Renal cortical epithelial cell (primary cell): ENCODE measurements at places on chromosomes 12 and 14.

- no peak for DNase-seq
These were observed 45.9 kb downstream of the CHST11 start for GRCh38 chr12:104502638-104503037.

GRCh38 chr12:92063641-92064040 lies 82.0 kb downstream of the BTG1 start:
- DNase-seq = no peak

DNA sequence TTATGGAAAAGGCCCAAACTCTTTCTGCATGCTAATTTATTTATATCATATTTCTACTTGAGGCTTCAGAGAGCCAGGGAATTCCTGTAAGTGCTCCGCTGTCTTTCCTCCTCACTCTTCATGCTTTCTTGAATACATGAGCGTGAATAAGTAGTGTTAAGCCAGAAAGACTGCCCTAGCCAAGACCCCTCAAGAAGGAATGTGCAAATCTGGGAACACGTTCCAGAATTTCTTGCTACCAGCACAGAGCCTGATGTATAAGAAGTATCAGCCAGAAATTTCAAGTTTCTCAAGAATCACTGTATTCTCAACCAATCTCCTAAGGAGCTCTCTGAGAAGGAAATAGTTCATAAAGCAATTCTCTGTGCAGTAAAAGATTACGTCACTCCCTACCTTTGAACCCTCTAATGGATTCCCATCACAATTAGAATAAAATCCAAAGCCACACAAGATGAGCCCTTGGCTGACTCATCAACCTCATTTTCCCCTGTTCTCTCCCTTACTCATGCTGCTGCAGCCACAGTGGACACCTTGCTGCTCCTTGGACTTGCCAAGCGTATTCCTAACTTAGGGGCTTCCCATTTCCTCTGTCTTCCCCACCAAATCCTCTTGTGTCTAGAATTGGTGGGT lies 6.9 kb upstream of the TSPAN8 start:
- DNase-seq = peak; percentile 97

DNA sequence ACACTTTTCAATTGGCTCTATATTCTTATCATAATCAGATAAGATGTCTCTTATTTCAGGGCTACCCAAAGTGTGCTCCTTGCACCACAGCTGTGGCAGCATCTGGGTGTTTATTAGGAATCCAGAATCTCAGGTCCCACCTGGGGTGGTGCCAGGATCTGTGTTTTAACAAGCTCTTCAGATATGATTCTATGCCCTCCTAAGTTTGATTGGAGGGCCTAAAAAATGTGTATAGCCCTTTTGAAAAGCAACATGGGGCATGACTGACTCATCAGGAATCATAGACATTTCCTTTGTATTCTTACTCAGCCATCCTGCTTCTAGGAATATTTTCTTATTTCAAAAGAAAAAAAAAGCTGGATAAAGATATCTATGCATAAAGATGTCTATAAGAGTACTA lies 103.1 kb downstream of the HELB start:
- no peak for DNase-seq

DNA sequence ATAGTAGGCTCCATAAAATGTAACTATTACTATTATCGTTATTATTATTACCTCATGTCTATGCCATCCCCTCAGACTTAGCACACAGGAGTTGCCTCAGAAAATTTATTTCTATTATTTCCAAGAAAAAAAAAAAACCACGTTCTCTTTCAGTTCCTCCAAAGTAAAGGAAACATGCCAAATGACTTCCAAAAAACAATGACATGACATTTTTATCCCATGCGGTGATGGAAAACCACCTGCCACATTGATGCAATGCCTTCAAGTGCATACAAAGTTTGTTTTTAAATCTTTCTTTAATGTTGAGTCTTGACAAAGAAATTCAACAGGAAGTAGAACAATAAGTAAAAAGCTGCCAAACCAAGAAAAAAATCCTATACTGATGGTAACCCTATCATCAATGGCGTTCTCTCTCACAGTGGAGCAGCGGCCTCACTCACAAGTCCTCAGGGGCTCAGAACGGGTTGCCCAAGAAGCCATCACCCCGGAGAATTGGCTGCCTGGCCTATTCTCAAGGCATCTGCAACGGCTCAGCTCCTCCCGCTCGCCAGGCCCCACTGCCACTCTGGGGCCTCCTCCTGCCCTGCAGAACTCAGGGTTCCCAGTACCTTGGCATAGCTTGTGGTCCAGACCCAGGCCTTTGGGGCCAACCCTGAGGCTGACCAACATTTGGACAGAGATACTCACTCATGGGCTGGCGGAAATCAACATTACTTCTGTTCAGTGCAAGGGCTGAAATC lies 51.9 kb downstream of the SERPINA3 start:
- no peak for DNase-seq

DNA sequence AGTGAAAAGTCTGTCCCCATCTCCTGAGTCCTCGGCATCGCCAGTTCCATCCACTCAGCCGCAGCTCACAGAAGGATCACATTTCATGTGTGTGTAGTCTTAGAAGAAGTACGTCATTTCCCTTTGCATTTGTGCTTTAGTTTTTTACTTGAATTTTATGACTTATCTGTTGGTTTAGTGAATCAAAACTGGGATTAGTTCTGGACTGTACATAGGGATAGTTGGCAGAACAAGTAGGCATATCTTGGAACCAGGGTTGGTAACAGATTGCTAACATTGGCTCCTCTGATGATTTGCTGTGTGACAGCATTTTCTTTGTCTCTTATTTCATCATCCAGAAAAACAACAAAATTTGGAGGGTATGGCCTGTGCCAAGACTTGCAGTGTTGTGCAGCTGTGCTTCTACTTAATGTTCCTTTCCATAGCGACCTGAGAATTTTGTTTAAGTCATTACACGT lies 69.6 kb upstream of the AEBP2 start:
- no peak for DNase-seq

DNA sequence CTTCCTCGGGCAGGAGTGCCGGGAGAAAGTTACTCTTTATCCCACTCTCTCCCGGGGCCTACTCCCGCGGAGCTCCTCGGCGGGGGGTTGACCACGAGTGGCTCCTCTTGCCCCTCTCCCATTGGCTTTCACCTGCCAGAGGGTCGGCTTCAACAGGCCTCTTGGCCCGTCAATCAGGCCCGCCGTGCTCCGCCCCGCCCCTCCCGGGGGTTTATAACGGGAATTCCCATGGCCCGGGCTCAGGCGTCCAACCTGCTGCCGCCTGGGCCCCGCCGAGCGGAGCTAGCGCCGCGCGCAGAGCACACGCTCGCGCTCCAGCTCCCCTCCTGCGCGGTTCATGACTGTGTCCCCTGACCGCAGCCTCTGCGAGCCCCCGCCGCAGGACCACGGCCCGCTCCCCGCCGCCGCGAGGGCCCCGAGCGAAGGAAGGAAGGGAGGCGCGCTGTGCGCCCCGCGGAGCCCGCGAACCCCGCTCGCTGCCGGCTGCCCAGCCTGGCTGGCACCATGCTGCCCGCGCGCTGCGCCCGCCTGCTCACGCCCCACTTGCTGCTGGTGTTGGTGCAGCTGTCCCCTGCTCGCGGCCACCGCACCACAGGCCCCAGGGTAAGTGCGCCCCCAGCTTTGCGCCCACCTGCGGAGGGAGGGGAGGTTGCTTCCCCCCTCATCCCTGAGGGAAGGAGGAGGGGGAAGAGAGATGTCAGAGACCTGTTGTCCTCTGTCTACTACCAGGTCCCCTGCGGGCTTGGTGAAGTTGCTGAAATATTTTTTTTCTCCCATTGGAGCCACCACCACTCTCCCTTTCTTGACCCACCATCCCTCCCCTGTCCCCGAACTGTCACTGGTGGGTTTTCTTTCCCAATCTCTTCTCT lies at the start of gene SMOC1:
SMOC1 (plus strand) TSS at position 242 of the 869 bp plus-strand sequence; CDS start at position 505, 263 bp downstream.
- DNase-seq = peak; percentile 17

DNA sequence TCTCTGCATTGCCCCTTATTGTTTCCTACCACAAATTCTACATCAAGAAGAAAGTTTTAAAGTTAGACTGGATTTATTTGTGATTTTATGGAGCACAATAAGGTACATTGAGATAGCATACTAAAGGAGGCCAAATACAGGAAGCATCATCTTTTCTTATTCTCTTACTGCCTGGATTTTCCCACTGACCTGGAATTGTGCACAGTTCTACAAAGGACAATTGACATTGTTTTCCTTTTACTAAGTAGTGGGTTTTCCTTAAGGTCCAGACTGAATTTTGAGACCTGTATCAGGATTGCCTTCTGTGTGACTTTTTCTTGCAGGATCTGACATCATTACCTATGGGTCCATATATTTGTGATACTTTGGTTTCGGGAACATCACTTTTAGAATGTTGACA lies 18.8 kb upstream of the ZNF140 start:
- no peak for DNase-seq

- DNase-seq = peak; percentile 51
These were observed 50.7 kb downstream of the A2M start for GRCh38 chr12:9064815-9065606.

DNA sequence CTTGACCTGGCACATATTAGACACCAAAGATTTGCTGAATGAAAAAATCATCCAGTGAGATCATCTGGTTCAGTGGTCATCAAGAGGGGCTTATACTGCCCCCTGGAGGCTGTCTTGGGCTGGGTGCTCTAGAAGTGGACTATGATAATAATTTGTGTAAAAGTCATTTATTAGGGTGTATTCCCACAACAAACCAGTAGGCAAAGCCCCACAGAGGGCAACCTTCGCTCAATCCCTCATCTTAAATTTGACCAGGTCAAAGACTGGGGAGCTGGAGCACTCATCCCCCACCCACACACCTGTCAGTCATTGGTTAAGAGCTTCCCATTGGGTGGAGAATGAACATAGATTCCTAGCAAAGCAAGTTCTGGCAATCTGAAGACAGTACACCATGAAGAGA lies 20.0 kb upstream of the FICD start:
- DNase-seq = peak; percentile 7

GRCh38 chr12:12812618-12813119 lies 477 bp upstream of the DDX47 start:
- no peak for DNase-seq

DNA sequence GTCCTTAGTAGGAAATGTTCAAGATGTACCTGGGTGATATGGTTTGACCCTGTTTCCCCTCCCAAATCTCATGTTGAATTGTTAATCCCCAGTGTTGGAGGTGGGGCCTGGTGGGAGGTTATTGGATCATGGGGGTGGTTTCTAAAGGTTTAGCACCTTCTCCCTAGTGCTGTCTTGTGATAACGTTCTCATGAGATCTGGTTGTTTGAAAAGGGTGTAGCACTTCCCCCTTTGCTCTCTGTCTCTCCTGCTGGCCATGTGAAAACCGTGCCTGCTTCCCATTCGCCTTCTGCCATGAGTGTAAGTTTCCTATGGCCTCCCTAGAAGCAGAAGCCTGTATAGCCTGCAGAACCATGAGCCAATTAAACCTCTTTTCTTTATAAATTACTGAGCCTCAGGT lies 353.0 kb upstream of the SFSWAP start:
- no peak for DNase-seq

GRCh38 chr14:23308721-23309445 lies 2.2 kb downstream of the BCL2L2 start:
- DNase-seq = no peak

DNA sequence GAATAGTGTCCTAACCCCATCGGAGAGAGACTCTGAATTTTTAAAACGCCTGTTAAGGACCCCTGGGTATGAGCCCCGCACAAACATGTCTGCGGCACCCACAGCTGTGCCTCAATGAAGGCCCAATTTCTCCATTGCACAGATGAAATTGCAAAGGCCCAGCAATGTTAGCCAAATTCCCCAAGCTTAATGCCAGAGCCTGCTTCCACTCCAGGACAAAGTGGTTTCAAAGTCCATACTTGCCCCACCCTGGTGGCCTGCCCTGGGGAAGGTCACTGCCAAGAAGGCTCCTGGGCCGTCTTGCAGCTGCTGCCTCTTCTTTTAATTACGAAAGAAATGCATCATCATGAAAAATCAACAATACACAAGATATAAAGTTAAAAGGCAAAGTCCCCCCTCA lies 1179.7 kb downstream of the VRK1 start:
- no peak for DNase-seq

DNA sequence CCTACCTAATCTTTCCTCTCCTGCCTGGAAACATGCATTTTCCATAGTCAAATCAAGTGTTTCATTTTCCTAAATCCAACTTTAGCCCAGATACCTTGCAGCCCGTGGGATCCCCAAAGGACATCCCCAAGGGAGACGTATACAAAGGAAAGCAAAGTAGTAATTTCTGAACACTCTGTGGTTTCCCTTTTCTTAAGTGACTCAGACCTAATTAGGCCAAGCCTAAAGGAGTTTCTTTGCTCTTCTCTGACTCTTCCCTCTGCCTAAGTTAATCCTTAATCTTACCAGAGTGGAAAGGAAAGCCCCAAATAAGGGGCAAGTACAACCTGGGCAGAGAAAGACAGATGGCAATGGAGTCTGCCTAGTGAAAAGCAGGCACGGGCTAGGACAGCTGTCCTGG lies 250.3 kb downstream of the SPTSSA start:
- DNase-seq = peak; percentile 82

GRCh38 chr12:57745485-57745881 lies 644 bp downstream of the TSPAN31 start:
- DNase-seq = no peak

- no peak for DNase-seq
These were observed 151.1 kb downstream of the DPF3 start for GRCh38 chr14:72742838-72743195.

GRCh38 chr12:40393026-40393425 lies 168.2 kb downstream of the LRRK2 start:
- no peak for DNase-seq

GRCh38 chr12:114479831-114480230 lies 73.9 kb upstream of the TBX5 start:
- no peak for DNase-seq

DNA sequence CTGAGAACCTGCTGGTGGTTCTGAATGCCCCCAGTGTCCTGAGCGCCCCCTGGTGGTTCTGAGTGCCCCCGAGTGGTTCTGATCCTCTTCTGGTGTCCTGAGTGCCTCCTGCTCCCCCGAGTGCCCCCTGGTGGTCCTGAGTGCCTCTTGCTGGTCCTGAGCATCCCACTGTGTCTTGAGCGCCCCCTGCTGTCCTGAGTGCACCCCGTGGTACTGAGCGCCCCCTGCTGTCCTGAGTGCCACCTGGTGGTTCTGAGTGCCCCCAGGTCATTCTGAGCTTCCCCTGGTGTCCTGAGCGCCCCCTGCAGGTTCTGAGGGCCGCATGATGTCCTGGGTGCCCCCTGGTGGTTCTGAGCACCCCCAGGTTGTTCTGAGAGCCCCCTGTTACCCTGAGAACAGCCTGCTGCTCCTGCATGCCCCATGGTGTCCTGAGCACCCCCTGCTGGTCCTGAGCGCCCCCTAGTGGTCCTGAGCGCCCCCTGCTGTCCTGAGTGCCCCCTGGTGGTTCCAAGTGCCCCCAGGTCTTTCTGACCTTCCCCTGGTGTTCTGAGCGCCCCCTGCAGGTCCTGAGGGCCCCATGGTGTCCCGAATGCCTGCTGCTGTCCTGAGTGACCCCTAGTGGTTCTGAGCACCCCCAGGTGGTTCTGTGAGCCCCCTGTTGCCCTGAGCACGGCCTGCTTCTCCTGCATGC lies 1165.4 kb downstream of the TMEM121 start:
- no peak for DNase-seq

GRCh38 chr12:118357257-118358007 lies 15.3 kb downstream of the TAOK3 start:
- DNase-seq = no peak

DNA sequence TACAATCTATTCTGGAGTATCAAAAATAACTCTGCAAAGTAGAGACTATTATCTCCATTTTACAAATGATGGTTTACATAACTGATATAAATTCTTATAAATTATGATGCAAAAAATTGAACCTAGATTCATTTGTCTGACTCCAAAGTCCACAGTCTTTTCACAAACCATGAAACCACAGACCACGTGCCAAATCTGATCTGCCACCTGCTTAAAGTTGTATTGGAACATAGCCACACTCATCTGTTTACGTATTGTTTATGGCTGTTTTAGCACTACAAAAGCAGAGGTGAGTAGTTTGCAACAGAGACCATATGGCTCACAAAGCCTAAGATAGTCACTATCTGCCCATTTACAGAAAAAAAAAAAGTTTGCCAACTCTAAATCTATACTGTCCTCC lies 105.3 kb downstream of the KCNH5 start:
- no peak for DNase-seq
